NCI-H526 (cell line): ENCODE measurements at places on chromosomes 2 and 18.

DNA sequence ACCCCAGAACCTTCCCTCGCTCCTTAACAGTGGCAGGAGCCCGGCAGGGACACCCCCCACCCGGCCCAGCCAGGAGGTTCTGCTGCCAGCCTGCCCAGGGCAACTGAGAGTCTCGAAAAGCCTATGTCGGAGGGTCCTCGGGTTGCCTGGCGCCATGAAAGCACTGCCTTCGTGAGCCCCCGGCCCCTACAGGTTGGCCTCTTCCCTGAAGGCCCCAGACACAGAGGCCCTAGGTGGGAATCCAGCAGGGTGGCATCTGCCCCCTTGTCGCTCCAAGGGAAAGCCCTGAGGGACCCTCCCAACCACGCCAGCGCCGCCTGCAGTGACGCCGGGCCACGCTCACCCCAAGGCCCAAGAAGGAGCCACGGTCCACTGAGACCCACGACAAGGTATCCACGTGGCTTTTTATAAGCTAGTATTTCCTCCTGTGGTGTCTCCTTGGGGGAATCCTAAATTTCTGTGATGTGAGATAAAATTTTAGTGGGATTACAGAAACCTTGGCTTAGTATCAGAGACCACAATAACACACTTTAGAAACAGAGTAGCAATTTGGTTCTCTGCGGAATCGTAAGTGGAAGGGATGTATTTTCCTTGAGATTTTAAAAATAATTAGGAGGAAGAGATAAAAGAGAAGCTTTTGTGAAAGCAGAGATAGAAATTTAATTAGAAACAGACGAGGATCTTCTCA, 138.9 kb downstream of the HDAC4 start:
- DNase-seq, result no peak

DNA sequence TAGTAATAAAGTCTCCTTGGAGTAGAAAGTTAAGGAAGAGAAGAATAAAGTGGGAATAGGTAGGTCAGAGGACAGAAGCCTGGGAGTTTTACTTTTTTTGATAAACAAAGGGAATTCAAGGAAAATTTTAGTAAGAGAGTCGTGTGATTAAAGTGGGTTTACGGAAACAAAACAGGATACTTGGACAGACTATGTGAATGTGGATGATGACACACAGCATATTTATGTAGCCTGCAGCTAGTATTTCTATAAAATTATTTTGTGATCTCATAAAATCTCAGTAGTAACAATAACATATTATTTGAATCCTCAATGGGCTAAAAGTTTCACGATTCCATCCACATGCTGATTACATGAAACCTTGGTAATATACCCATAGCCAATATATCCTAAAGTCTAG, 450.7 kb upstream of the PIK3C3 start:
- no peak for DNase-seq

- peak; percentile 93 for DNase-seq
Measured at GRCh38 chr2:196390243-196391148, 219.1 kb upstream of the STK17B start.

GRCh38 chr2:33213244-33213643, 263.2 kb upstream of the RASGRP3 start:
- DNase-seq, result no peak

GRCh38 chr2:46095830-46096229, 201.4 kb upstream of the EPAS1 start:
- DNase-seq, result no peak

GRCh38 chr2:129902731-129903585, 76.5 kb upstream of the RAB6C start:
- DNase-seq, result no peak

DNA sequence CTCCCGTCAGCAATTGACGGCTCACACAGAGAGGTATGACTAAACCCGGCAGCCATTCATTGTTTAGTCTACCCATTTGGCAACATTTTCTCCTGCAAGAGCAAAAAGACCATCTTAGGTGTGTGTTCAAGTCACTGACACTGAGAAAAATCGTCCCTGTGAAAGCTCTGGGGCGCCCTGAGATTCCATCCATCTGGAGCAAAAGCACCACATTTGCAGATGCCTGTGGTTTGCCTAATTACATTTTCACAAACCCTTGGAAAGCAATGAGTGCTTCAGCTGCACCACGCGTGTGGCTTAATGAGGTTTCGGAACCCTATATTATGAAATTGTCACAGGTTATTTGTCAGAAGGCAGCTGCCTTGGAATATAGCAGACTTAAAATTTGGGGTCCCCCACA, 110.7 kb upstream of the PTPRM start:
- DNase-seq, result no peak

GRCh38 chr2:167987558-167987957, 259.8 kb downstream of the STK39 start:
- DNase-seq, result no peak

DNA sequence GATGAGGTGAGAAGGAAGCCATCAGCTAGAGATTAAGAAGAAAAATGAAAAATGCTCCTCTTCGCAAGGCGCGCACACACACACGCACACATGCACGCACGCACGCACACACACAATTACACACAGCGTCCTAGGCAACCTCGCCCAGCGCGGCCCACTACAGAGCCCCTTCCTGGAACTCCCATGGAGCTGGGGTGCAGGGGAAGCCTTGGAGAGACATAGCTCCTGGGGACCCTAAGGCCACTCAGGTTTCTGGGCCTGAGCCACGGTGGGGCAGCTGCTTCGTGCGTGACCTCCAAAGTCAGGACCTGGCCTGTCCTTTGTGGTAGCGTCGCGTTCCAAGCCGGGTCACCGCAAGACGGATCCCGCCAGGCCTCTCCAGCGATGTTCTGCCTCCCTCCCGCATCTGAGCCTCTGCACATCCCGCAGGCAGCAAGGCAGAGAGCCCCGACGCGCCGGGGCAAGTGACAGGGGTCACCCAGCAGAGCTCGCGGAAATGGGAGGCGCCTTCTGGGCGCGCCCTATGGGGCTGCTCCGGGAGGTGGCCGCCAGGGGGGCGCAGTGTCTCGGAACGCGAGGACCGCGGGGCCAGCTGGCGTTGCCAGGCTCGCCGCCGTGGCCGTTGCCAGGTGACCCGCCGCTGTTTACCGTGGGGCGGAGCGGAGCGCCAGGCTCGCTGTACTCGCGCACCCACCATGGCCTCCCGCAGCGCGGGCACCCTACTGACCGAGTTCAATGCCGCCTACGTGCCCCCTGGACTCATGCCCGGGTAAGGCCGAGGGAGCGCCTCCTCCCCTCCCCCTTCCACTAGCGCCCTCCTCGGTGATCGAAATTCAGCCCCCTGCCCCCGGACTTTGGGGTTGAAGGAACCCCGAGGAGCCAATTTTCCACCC, 79.0 kb downstream of the CIB4 start:
- DNase-seq, result no peak

GRCh38 chr2:190574169-190574568, 39.6 kb upstream of the NEMP2 start:
- no peak for DNase-seq
